ENCODE measurements at places on chromosomes 3 and 15.

DNA sequence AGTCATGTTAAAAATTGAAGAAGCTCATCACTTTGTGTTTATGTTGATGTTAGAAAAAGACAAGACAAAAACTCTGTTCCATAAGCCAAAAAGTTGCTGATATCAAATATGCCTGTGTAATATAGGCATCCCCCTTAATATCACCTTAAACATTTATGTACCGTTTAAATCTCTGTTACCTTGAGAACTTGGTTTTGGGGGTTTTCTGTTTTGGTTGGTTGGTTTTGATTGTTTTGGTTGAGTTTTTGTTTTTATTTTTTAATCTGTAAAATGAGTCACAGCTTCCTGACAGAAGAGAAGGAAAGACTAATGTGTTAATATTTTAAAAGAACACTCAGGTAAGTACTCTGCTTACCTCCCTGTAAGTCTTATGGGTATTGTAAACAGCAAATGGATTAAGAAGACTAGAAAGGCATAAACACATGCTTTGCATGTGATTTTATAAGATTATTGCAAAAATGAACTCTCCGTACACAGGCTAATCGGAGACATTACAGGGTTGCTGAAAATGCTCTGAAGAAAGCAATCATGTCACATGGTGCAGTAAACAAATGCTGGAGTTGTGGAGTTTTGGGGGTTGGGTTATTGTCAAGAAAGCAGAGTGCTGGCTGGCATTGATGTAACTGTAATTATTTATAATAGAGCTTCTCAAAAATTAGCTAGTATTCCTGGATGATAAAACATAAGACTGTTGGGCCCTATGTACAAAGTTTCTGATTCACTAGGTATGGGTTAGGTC lies 69.5 kb upstream of the MBNL1 start:
- no peak for DNase-seq

DNA sequence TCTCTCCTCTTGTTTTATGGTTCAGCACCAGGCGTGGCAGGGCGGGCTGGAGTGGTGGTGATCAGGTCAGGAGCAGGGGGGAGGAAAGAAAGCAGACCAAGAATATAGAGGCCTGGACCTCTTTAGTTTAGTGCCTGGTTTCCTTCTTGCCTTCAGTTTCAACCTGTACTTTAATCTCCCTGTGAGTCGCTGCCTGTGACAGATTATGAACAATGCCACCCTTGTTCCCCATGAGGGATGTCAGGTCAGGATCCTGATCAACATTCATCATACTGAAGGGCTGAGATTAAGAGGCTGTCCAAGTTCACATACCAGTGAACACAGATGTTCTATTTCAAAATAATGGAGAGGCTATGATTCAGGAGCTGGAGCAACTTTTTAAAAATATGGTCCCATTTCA lies 11.4 kb downstream of the ENTPD3 start:
- DNase-seq: no peak

DNA sequence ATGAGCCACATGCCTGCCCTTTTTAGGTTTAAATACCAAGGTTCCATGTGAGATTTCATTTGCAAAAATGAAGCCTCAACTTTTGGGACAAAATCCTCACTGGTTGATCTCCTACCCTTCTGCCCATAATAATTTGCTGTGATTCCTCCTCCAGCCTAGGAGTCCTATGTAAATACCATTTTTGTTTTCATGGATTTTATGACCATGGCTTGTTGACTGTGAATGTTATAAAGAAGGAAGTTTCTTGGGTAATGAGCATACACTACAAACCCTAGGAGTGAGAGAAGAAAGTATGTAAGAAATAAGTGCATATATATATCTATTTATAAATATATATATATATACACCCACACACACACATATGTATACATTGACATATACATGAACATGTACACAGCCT lies 13.1 kb downstream of the RLBP1 start:
- DNase-seq: no peak

DNA sequence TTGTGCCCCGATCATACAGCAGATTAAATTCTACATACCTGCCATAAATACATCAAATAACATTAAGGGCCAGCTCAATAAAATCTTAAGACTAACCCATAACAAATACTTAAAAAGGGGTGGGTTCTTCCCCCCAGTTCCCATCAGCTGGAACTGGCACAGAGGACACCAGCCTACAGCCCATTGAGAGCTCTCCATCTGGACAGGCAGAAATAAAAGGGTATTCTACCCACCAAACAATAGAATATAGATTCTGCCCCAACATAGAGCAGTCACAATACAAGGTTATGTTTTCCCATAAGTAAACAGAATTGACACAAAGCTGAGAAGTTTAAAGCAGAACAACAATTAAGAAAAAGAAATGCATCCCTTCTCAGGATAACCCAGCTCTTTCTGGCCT lies 11.9 kb downstream of the CPOX start:
- DNase-seq: no peak

GRCh38 chr15:70427167-70428120 lies 329.7 kb upstream of the TLE3 start:
- no peak for DNase-seq

- no peak for DNase-seq
These were observed 20.1 kb downstream of the TMEM108 start for GRCh38 chr3:133058243-133058642.

DNA sequence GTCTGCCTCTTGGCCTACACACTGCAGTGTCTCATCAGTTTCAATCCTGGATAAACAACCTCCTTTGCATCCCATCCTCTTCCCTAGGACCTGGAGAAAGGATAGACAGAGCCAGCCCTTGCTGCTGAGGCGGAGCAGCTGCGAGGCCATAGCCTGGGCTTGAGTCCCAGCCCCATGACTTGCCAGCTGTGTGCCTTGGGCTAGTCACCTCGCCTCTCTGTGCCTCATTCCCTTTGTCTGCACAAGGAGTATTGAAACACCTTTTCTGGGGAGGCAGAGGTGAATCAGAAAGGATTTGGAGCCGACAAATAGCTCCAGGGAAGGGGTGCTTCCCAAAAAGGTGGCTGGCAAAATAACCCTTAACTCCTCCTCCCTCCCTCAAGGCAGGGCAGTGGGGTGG lies 65.0 kb upstream of the SLC6A1 start:
- DNase-seq: no peak

DNA sequence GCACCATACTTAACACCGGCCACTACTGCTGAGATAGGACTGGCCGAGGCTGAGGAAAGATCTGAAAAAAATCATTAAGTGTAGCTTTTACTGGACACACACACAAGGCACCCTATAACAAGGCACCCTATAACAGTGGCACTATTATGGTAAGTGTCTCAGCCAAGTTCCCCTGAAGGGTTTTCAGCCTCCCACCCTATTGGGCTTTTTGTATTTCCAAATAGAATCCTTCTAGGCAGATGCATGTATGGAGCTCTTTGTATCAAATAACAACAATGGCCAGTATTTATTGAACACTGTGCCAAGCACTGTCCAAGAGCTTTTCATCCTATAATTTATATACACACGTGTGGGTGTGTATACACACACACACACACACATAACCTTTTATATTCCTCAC lies 6.7 kb upstream of the DNAJA4 start:
- DNase-seq: no peak

DNA sequence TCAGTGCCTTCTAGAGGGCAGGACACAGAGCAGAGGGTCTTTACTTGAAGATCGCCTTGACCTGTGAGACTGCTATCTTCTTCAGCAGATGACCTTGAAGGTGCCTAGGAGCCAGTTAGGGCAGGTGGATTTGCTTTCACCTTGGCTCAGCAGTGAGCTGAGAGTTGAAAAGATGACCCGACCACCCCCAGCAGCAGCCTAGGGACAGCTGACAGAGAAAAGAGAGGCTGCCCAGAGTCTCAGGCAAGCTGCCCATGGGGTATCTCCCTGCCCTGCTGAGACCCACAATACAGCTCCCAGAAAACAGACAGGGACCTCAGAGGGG lies 453 bp upstream of the LTF start:
- no peak for DNase-seq

DNA sequence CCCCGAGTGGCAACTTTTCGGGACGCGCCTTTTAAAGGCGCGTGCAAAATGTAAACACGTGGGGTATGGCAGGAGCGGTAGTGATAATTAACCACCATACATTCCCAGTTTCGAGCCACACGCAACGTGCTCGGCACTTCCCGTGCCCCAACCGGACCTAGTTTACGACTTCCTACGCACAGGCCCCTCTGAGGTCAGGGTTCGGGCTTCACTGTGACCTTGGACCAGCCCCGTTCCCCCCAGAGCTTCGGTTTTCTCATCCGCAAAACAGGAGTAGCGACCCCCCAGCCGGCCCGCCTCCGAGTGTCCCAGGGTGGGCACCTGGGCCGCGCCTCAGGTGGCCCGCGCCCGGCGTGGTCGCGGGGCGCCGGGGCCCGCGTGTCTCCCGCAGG lies 451 bp downstream of the CHCHD4 start:
- DNase-seq: peak; percentile 80

- no peak for DNase-seq
These were observed 744.7 kb downstream of the EPHA3 start for GRCh38 chr3:89851974-89852621.

DNA sequence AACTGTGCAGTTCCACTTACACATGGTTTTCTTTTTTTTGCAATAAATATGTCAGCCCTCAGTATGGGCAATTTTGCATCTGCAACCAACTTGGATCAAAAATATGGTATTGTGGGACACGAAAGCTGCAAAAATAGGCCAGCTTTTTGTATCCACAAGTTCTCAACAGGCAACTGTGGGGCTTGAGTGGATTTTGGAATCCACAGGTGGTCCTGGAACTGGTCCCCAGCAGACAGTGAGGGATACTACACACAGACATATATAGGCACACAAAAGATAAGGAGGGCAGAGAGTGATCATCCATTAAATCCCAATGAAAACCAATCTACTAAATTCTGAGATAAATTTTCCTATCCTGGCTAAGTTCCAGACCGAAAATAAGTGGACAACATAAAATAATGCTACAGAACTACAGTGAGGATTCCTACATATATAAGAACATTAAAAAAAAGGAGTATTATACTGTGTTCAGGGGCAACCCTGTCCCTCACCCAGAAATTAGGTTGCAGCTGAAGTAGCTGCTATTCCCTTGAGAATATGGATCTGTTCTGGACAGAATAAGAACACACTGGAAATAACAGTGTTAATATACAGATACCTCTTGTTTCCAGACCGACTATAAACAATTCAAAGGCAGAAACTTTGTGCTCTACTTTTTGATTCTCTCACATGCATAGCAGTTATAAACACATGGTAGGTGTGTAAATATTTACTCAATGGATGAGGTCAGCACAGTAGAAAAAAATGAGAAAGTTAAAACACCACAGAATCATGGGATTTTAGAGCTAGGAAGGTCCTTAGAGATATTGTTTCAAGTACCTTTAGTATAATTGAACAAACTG lies 25.4 kb downstream of the DENND4A start:
- DNase-seq: no peak

GRCh38 chr3:78569804-78570203 lies 1198.0 kb downstream of the ROBO1 start:
- DNase-seq: no peak

DNA sequence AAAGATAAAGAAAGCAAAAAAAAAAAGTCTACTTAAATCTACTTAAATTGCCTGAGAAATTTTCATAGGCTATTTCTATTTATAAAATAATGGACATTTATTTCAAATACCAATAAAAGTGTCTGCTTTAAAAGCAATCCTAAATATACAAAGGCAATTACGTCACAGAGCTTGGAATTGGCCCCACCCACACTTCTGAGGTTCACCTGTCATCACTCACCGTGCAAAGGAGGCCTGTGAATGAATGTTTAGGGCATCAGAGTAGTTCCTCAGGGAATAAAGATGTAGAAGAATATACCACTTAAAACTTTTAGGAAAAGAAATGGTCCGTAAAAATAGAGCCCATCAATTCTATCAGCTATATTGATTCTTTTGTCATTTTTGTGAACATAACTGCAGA lies 621.8 kb downstream of the ROBO1 start:
- DNase-seq: no peak

DNA sequence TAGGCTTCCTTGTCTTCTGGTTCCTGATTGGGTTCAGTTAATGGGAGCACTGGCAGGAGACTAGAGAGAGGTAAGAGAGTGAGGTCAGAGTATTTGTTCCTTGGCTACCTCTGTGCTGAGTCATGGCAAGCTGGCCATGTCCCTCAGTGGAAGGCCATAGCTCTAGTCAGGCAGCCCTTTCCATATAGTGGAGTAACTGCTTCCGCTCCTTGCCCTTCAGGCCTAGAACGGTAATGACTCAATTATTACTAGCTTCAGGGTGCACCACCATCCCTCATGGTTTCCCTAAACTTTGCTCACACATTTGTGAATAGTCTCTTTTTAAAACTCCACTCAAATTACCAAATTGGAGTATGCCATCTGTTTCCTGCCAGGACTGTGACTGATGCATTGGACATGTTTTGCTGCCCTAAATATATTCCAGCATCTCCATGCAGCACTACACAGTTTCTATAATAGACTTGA lies 10.5 kb upstream of the ANO10 start:
- DNase-seq: no peak
